Stimulated activated CD8-positive, alpha-beta memory T cell treated with anti-CD3 and anti-CD28 coated beads, Interleukin-4, amount 100 ng/mL, for 4 hours (primary cell): ENCODE measurements at places on chromosomes 1 and 21.

- DNase-seq, result no peak
Measured at GRCh38 chr1:230701895-230702768, 11.8 kb downstream of the AGT start.

DNA sequence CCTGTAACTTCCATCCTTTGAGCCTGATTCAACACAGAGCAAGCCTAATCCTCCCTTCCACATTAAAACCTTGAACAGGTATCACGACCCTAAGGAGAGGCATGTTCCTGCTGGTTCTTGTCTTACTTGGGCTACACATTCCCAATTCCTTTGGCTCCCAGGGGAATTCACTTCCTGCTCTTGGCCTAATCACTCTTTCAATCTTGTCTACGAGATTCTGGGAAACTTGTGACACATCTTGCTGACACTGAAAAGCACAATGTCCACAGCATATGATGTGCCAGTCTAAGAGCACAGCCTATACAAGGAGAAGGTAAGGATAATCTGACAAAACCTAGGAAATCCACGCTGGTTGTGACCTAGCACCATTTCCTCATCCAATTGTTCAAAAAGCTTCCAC is 163.9 kb downstream of the GABPA start:
- DNase-seq, result no peak

DNA sequence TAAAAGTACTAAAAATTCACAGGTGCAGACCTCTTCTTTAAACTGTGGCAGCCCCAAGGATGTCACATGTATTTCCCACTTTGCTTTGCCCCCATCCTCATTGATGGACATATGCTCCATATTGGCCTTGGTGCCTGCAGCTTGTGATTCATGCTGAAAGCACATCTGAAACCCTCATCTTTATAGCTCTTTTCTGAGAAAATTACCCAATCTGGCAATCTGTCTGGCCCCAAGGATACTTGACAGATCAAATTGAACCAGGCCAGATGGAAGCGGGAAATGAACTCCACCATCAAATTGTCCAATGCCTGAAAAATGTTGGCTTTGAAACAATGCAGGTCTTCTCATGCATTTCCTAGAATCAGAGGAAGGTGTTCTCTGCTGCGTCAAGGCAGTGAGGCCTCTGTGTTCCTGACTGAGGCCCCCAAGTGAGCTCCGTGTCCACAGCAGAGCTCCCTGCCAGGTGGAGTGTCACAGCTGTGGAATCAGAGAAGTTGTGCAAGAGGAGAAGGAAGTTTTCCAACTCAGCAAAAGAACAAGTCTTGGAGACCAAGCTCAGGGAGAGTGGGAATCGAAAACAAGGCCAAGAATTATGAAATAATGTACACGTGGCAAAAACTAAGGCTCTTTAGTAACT is 323.7 kb downstream of the PLPP3 start:
- DNase-seq, result no peak

- DNase-seq, result no peak
Measured at GRCh38 chr1:246428542-246429308, 78.4 kb downstream of the SMYD3 start.

GRCh38 chr1:172185996-172186395 is 234.5 kb upstream of the C1orf105 start:
- DNase-seq, result no peak

- no peak for DNase-seq
Measured at GRCh38 chr1:87464022-87464490, 135.4 kb downstream of the LMO4 start.

GRCh38 chr1:218785928-218786327 is 387.8 kb upstream of the LYPLAL1 start:
- no peak for DNase-seq

DNA sequence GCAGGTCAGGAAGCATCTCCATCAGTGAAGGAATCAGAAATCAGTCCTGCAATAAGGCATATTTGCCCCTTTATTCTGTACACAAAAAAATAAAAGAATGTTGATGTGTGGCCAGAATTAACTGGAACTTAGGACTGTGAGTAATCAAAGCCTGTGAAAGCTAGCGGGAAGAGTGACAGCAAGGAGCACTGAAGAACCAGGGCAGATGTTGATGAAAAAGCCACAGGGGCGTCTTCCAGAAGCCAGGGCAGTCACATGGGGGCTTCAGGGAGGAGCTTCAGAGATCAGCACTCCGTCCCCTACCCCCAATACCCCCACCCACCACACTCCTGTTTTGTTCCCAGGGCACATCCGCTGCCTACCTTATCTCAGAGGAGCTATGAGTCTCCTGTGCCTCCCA is 502.8 kb downstream of the AJAP1 start:
- DNase-seq, result no peak

DNA sequence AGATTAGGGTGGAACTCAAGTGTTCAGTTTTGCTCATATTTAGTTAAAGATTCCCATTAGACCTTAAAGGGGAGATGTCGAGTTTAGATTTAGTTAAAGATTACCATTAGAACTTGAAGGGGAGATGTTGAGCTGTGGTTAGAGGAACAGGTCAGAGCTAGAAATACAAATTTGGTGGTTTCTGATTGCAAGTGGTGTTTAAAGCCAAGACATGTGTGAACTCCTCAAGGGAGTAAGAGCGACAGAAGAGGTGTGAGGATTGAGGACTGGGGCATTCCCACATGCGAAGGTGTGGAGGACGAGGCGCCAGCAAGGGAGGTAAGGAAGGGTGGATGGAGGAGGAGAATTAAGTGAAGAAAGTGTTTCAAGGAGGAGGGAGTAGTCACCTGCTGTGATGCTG is 168.6 kb downstream of the IER5 start:
- DNase-seq, result no peak

DNA sequence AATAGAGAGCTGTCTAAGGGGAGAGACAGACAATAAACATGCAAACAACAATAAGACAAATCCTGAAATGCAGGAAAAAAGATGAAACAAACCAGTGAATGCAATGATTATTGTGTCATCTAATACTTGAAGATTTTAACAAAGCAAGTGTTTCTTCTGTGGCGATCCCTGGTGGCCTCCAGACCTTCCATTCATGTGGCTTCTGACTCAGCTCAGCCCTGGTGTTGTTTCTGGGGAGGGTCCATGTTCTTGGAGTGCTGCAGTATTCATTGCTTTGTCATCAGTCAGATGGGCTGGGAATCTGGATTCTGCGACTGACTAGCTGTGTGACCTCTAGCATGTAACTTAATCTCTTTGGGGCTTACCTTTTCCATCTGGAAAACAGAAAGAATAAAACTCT is 1.5 kb upstream of the C2CD4D start:
- DNase-seq, result no peak

DNA sequence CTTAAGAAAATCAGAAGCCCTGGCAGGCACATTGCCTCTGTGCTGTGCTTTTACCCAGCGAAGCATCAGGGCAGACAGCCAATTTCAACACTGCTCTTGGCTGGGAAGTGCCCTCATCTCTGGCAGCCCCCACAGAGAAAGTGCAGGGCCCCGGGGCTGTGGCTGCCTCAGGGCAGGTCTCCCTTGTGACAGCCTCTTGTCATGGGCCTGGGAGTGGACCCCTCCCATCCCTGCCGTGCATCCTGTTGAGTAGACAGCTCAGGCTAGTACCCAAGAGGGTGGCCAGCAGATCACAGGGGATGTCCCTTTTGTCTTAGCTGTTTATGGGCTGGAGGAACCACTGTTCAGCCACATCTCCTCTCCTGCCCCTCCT is 23.3 kb downstream of the TTC34 start:
- DNase-seq, result no peak

DNA sequence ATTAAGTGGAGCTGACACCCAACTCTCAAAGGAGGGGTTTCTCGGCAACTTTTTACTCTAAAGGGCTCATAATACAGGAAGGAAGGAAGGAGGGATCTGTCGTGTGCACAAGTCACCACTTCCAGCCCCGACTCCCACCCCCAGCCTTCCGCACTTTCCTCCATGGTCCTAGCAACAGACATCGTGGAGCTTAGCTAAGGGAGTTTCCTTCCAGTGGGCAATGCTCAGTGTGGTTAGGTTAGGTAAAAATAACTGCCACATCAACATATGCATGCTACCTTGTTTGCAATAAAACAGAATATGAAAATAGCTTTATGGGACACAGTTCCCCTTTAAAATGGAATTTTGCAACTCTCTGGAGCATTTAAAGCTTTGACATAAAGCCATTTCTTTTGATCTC is 35.2 kb downstream of the KANK4 start:
- no peak for DNase-seq

DNA sequence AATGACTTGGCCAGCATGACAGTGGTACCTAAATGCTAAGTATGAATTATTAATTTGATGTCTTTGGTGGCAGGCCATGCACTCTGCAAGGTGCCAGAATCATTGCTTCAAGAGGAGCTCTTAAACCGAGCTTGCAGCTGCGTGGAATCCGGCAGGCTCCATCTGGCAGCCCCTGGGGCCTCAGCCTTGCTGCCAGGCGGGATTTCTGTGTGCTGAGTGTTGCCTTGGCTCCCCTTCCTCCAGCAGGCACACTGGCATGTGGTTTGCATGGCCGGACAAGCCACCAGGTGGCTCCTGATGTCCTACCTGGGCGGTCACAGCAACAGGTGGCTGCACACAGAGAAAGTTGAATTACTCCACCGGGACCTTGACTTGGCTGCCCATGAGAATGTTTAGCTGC is 155.4 kb downstream of the URB2 start:
- no peak for DNase-seq

DNA sequence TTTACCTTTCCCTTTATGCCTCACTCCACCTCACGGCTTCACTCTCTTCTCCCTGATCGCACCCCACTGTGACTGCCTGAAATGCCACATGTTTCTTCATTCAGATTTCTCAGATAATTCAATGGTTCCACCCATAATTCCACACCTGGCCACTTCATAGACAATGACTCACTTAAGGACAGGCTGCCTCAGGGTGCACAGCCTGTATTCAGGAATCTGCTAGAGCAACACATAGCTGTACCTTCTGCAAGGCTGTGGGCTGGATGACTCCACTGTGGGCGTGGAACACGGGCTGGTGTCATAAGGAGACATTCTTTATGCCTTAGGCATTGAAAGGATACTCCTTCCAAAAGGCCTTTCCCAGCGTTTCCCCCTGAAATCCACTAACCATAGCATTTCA is 36.1 kb downstream of the L1TD1 start:
- DNase-seq, result no peak

- no peak for DNase-seq
Measured at GRCh38 chr1:93042187-93043056, 36.7 kb upstream of the MTF2 start.

DNA sequence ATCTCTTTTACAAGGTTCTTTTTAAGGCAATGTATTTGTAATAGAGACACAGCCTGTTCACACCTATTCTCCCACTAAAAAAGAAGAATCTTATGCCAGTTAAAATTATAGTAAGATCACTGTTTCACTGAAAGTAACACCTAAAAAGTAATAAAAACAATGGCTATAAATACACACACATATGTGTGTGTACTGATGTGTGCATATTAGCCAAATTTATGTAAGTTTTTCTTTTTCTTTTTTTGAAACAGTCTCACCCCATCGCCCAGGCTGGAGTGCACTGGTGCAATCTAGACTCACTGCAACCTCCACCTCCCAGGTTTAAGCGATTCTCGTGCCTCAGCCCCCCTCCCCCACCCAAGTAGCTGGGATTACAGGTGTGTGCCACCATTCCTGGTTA is 56.8 kb upstream of the SLC30A10 start:
- no peak for DNase-seq

DNA sequence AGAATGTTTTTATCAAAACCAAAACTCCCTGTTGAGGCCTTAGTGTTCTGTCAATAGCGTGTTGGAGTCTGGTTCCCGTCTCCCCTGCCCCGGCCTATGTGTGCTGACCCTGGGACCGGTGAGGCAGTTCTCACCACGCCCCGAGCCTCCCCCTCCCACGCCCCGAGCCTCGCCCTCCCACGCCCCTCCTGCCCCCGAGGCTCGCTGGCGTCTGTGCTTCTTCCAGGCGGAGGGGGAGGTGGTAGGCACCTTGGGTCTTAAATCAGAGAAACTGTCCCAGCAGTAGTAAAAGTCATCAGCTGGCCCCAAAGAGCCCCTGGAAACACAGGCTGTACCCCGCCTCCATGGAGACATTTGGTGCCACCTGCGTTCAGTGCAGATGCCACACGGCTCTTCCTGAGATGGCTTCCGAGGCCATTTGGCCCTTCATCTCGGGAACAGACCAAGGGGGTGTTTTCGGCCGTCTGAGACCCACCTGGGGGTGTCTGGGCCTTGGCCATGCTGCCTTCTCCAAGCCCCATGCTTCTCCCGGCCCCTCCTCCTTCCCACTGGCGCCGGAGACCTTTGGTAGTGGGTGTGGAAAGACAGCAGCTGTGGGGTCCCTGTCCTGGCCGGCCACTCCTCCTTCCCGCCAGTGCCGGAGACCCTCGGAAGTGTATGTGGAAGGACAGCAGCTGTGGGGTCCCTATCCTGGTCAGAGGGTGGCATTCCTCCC is 44.7 kb downstream of the SKI start:
- no peak for DNase-seq

- DNase-seq, result peak; percentile 93
Measured at GRCh38 chr1:32013386-32014198, at the start of gene KHDRBS1. TSS of gene KHDRBS1 (plus strand) at chr1:32013868. CDS start at chr1:32013996, 128 bp downstream.

DNA sequence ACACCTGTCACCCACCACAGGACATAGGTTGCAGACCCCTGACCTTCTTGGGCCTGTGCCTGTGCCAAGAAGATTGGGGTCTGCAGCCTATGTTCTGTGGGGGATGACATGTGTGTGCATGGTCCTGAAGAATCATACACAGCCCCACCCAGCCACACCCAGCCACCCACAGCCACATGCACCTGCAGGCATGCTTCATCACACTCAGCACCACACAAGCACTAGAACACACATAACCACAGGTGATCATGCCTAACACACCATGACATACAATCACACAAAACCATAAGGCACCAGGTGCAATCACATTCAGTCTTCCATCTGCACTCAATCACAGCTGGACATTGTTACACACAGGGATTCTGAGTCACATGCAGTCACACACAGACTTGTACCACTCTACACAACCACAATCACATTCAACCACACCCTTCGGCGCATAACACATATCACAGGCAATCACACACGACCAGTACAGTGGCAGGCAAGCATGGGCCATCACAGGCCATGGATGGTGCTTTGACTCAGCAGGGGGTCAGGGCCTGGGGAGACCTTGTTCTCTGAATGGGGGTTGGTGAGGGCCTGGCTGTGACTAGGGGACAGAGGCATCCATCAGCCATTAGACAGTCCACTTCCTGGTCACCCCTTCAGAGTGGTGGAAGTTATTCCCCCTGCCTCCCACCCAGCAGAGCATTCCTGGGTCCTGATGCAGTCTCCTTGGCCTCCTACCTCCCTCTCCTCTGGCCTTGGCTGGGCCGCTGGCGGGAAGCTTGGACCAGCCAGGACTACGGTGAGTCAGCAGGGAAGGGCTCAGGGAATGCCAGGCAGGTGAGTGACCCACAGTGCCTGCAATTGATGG is 44.3 kb upstream of the EPS8L3 start:
- DNase-seq, result no peak

- no peak for DNase-seq
Measured at GRCh38 chr1:2322065-2322571, 69.2 kb downstream of the MORN1 start.

DNA sequence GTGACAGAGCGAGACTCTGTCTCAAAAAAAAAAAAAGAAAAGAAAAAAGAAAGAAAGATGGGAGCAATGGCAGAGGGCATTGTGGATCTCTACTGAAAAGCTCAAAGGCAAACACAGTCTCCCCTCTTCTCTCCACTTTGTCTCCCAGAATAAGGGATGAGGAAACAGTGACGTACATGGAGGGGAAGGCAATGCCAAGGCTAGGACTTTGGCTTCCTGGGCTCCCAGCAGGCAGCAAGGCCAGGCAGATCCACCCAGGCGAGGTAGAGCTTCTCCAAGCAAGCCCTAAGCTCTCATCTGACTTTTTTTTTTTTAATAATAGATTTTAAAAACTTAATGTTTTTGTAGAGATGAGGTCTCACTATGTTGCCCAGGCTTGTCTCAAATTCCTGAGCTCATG is 4.6 kb downstream of the ARHGEF2 start:
- no peak for DNase-seq
